ENCODE measurements at places on chromosomes 12 and 14.

GRCh38 chr12:68163560-68164081 is 4.1 kb upstream of the IFNG start:
- no peak for DNase-seq

DNA sequence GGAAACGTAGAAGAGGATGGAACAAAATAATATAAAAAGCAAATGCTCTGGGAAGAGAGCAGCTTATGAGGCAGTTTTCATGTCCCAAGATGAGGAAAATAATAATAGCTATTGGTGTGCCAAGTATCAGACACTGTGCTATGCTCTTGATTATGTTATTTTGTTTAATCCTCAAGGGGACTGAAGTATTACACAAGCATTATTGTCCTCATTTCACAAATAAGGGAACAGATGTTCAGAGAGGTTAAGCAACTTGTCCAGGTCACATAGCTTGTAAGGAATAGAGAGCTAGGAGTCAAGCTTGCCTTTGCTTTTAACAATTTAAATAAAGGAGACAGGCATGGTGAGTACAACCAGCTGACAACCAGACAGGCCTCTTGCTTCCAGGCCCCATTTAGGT is 26.9 kb upstream of the LTBP2 start:
- DNase-seq, result no peak

DNA sequence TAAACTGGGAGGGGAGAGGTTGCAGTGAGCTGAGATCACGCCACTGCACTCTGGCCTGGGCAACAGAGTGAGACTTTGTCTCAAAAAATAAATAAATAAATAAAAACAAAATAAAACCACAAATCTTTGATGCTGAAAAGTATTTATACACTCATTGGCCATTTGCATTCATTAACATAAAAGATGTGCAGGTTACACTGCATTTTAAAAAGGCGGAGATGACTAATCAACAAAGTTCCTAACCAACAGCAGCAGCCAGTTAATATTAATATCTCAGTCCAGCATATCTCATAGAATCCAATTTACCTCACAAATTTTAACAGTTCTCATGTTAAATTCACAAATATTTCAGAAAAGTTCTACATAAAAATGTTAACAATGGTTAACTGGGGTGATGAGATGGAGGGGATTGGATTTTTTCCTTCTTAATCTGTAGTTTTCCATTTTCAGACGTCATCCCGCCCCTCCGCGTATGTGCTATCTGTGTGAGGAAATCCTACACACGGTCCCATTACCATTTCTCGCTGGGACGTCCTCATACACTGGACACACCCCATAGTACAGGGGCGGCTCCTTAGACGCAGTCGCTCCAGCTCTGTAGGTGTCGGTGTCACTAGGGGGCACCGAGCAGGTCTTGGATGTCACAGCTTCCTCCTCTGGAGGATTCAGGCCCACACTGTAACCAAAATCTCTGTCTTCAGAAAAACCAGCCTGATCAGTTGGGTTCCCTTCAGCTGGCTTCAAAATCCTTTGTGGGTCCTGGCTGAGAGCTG is 7.3 kb downstream of the ANKLE2 start:
- no peak for DNase-seq

GRCh38 chr14:102683399-102684297 is 91.2 kb downstream of the RCOR1 start:
- DNase-seq, result no peak

DNA sequence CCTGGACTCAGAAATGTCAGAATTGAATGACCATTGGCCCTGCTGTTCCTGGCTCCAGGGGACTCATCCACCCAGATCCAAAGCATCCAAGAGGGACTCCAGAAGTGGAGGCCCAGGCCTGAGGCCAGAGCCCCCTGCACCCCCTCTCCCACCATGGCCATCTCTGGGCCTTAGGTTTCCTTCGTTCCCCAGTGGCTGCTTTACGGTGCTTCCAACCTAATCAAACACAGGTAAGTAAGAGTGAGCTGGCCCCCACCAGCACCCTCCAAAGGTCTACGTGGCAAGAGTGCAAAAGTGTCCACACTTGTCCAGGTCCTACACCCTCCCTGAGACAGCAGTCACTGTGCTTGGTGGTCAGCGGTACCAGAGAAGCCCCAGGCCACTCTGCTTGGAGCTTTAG is 139.0 kb downstream of the DPF3 start:
- no peak for DNase-seq

GRCh38 chr12:71562676-71563595 is 100.7 kb downstream of the ZFC3H1 start:
- DNase-seq, result no peak

DNA sequence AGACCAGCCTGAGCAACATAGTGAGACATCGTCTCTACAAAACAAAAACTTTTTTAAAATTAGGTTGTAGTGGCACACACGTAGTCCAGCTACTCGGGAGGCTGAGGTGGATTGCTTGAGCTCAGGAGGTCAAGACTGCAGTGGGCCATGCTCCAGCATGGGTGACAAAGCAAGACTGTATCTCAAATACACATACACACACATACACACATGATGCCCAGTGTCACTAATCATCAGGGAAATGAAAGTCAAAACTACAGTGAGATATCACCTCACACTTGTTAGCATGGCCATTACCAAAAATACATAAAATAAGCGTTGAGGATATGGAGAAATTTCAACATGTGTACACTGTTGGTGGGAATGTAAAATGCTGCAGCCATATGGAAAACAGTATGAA is 33.2 kb upstream of the KICS2 start:
- peak; percentile 59 for DNase-seq

DNA sequence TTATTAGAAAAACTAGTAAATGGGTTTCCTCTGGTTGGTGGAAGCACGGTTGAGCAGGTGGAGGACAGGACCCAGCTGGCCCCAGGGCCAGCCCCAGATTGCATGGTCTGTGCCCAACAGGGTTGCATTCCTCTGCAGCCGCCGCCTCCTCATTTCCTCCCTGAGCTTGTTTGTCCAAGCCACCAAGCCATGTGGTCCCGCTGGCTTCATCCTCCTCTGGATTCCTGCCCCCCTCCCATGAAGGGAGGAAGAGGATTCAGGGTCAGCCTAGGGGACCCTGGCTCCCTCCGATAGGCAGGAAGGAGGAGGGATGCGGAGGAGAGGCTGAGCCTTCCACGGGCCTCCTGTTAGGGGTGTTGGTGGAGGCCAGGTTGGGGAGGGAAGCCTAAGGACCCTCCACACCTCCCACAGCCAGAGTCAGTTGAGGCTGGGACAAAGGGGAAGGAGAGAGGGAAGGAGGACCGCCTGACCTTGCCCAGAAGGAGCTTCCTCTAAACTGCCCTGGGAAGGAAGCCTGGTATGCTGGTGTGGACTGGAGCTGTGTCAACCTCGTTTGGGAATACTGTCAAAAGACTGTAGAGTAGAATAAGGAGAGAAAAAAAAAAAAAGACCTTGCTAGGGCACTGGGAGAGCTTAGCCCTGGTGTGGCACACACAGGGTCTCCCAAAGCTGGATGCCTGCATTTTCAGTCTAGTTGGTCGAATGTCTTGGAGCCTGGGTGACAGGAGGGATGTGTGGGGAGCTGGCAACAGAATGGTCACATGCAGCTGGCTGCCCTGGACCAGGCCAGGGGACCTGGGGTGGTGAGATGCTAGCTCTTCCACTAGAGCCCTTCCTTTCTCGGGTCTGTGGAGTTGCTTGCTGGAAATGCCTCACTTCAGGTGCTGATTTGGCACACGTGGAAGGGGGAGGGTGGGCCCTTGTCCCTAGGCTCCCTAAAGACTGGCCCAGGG is 42.4 kb downstream of the PLEKHG3 start:
- DNase-seq, result no peak

DNA sequence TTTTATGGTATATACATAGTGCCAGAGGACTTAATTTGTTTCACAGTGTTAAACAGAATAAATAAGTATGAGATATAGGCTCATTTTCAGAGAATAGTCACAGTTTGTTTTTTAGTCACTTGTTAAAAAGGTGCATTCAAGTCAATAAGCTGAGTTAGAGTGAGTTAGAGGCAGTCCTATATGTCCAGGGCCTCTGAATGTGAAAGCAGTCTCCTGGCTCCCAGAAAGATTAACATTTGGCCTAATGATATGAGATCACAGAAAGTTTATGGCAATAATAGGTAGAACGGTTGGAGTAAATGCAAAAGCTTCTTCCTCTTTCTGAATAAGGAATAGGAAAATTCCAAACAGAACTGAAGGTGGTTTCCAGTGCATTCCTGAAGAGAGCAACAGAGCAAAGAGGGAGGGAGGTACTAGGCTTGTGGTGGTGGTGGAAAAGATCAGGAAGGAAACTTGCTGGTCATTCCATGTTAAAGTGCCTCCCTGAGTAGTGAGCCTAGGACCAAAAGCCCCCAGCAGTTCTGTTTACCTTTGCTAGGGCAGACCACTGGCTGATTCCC is 54.4 kb downstream of the SLC38A4 start:
- no peak for DNase-seq

DNA sequence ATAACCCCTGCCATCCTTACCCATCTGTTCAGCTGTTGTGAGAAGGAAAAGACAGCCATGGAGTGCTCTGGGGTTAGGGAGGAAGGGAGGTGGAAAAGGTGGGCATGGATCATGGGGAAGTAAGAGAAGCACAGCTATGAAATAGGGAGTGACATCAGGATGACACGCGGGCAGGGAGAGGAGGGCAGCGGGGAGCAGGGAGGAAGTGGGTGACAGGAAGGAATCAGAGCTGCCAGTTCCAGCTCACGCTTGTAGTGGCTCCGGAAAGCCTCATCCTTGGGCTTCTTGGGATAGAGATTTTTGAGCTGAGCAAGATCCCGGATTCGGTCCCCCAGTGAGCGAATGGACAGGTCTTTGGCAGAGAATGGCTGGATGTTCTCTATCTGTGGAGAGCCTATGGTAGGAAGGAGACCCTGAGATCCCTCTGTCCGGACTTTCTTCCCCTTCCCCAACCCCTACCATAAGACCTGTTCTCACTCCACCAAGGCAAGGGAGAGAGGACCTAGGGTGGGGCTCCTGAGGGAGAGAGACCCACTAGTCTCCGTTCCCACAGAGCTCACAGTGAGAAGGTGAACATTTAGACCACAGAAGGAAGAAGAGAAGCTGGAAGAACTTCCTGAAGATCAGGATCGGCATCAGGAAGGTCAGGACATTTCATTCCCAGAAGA is 10.3 kb downstream of the NAB2 start:
- DNase-seq, result no peak

GRCh38 chr12:10069099-10069498 is 29.7 kb downstream of the CLEC1A start:
- no peak for DNase-seq

DNA sequence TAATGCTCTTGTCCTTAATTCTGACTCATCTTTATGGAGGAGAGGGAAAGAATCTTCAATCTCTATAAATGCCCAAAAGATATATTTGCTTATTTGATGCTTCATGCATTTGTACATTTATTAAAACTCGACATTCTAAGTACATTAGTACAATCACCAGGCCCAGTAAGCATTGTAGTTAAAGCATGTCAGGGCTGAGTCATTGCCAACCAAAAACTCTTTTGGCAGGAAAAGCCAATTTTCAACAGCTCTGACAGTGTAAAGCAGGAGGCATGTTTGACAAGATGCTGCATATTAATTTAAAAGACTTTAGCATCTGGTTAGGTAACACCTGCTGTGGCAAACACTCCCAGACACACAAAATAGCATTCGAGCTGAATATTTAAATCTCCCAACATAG is 290.9 kb downstream of the PPFIA2 start:
- no peak for DNase-seq

DNA sequence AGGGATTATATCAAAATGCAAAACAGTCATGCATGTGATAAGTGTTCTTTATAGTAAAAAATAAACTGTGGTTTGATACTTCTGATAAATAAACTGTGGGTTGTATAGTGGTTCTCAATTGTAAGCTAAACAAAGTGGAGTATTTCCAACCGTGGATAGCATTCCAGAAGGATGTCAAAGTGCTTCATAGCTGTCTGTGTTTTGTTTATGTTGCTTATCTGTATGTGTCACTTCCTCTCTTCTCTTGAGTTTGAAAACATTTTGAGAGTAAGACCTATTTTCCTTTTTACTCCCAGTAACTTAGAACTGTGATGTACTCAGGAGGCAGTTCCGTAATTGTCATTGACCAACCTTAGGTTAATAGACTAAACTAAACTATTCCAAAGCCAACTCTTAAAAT is 415.8 kb downstream of the TMTC2 start:
- no peak for DNase-seq

GRCh38 chr14:99971941-99972747 is 93.1 kb upstream of the EVL start:
- peak; percentile 23 for DNase-seq

- DNase-seq, result no peak
Measured at GRCh38 chr12:65966852-65967593, 142.7 kb downstream of the HMGA2 start.

DNA sequence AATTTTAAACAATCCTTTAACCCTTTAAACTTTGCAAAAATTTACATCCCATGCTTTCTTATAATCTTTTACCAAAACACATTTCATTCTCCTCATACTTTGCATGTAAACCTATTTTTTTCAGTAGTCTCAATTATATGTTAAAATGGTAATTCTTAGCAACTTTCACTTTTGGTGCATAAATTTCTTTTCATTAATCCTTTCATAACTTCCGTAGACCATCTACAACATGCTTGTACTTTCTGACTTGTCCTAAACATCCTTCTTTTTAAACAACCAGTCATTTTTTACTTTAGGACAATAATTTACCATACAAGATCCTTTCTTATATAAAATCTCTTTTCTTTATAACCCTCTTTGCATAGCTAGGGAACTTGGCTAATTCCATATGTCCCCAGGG is 19.5 kb downstream of the CCDC91 start:
- DNase-seq, result no peak

DNA sequence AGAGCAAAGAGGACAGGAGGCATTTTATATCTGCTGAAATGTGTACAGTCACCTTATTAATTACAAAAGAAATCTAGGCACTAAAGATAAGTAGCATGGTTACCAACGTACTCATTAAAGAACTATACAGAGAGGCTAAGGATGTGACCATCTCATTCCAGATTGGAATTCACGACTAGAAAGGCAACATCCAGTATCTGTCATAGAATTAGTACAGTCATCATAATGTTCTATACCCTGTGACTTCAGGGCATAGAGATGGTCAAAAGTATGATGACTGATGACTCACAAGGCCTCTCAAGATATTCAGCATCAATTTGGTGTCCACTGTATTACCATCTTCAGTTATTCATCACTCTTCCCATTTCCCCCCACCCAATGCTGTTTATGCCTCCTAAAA is 144.0 kb upstream of the PLEKHG7 start:
- DNase-seq, result no peak

- DNase-seq, result no peak
Measured at GRCh38 chr14:47626151-47627035, 49.0 kb downstream of the MDGA2 start.

GRCh38 chr14:85413836-85414526 is 116.0 kb upstream of the FLRT2 start:
- no peak for DNase-seq

DNA sequence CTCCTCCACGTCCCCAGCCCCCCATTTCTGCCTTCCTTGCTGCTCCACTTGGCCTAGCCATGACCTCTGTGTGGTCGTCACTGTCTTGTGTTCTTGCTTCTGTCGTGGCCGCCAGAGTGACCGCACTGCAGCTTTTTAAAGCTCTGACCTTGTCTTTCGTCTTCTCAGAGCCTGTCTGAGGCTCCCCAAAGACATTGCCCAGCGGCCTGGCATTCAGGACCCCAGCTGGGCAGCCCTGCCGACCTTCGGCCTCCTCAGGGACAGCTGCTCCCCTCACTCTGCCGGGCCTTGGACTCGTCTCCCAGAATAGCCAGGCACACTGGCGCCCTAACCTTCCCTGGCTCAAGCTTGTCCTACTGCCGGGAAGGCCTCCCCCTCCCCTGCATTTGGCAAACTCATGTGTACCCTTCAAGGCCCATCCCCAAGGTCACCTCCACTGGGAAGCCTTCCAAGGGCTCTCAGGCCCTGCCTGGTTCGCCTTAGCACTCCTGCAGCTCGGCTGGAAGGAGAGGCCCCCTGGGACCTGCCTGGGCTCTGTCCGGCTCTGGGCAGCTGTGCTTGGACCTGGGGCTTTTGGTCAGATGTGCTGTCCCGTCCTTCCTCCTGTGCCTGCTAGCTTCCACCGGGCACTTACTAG is 15.7 kb upstream of the DLK1 start:
- no peak for DNase-seq

Data from hematopoietic multipotent progenitor cell treated with erythropoietin and hydrocortisone succinate and interleukin-3 and kit ligand, for 15 days (in vitro differentiated cells).